ENCODE measurements at places on chromosomes 2 and 18.

- DNase-seq, result no peak
Observed at GRCh38 chr2:529424-529823, 147.8 kb downstream of the TMEM18 start.

- DNase-seq, result no peak
Observed at GRCh38 chr18:62088156-62088555, 98.7 kb downstream of the PIGN start.

DNA sequence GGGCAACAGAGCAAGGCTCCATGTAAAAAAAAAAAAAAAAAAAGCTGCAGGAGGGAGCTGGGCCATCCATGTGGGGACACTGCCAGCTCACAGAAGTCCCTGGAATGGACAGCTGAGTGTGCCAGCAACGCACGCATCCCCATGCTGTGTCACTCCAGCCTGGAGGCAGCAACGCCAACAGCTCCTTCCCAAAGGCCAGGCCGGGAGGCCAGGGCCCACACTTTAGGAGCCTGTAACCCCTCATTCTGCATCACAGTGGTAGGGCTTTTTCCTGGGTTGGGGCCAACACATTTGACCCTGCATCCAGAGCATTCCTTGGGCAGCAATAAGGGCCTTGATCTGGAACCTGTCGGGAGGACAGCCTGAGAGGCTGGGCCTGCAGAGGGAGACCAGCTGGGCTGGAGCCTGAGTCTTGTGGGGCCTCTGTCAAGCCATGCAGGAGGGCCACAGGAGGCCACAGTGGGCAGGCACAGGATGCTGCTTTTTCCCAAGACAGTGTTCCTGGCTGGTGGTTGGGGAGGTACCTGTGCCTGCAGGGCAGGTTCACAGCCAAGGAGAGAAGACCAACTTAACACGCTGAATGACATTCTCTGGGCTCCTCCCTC is 16.8 kb upstream of the KCNK3 start:
- no peak for DNase-seq

DNA sequence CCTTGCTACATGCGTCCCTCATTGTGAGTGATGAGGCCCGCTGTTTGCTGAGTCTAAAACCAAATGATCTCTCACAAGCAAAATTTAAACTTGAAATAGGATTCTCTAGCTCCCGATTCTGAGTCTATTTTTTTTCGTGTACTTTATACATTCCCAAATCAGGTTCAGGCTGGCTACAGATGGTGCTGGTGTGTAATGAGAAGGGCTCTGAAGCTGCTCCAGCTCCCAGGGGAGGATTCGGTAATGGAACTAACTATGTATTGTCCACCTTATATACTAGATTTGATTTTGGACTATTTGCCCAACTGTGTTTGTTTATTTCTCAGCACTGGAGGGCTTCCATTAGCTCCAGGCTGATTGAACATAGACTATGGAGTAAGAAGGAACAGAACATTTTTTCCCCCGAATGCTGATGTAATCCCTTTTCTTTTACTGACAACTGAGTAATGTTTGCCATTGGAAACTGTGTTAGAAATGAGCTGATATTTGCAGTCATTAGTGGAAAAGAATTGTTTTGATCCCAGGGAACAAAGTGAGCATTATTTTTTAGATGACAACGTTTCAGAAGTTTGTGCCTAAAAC is 274.0 kb upstream of the FIGN start:
- no peak for DNase-seq

GRCh38 chr2:34408100-34408499 is 809.0 kb upstream of the FAM98A start:
- DNase-seq, result no peak

DNA sequence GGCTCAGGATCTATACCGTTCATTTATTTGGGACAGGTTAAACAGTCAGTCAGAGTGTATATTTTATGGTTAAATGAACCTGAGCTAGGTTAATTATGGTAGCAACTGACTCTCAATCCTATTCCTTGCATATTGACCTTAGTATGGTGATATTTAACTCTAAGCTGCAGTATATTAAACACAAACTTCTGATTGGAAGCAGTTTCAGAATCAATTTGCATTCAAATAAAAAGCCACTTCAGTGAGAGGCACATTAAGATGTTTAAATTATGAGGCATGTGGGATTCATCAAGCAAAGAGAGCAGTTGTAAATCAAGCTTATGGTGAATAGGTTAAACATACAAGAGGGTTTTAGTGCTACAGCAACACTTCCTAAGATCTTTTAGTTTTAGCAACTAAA is 40.4 kb downstream of the FRZB start:
- DNase-seq, result no peak

DNA sequence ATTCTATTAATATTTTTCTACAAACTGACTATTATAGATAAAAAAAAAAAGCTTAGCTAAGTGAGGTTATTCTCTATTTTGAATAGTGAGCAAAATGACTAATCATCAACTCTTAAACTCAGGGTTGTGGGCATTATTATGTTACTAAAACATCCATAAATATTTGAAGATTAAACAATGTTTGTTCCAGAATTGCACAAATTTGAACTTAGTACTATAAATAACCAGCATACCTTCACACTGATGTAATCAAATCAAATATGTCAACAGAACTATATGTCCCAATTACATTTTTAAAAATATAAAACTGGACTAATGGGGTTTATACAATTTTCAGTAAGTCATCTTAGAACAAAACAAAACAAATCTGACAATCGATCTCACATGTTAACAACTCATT is 800.9 kb downstream of the LRP1B start:
- DNase-seq, result no peak

- no peak for DNase-seq
Observed at GRCh38 chr2:85719609-85720240, 25.6 kb downstream of the GNLY start.

DNA sequence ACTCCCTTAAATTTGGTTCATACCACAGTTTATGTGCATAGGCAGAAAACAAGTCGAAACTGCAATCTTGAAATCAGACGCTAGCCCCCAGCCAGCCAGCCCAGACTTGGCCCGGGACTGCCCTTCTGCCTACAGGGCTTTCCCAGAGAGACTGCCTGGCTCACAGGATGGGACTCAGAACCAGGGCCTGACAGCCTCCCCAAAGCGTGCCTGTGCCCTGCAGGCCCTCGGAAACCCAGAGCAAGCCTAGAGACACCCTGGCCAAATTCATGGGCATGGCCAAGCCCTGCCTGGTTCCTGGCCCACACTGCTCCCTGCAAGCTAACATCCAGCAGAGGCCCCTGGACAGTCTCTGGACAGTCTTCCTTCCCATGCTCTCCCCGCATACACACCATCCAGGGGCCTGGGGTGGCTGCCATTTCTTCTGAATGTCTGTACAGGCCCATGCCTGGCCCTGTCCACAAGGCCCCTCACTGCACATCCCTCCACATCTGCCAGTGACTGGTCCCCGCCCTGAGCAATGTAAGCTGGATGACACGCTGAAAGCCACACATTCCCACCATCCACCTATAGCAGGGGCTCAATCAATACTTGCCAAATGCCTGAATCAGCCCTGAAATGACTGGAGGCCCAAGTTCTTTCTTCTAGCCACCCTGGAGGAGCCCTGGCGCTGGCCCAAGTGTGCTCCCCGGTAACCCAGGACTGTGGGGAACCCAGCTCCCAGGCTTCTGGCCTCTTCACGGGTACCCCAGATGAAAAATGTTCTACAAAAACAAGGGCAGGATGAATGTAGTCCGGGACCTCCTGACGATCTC is 73.1 kb downstream of the HDAC4 start:
- DNase-seq, result no peak

GRCh38 chr2:19857100-19857499 is 44.7 kb downstream of the TTC32 start:
- no peak for DNase-seq

DNA sequence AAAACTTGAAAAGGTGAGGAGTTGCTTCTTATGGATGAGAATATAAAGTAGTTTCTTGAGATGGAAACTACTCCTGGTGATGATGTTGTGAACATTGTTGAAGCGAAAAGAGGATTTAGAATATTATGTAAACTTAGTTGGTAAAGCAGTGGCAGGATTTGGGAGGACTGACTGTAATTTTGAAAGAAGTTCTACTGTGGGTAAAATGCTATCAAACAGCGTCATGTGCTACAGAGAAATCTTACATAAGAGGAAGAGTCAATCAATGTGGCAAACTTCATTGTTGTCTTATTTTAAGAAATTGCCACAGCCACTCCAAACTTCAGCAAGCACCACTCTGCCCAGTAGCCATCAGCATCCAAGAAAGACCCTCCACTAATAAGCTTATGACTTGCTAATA is 112.9 kb upstream of the ZEB2 start:
- DNase-seq, result no peak

DNA sequence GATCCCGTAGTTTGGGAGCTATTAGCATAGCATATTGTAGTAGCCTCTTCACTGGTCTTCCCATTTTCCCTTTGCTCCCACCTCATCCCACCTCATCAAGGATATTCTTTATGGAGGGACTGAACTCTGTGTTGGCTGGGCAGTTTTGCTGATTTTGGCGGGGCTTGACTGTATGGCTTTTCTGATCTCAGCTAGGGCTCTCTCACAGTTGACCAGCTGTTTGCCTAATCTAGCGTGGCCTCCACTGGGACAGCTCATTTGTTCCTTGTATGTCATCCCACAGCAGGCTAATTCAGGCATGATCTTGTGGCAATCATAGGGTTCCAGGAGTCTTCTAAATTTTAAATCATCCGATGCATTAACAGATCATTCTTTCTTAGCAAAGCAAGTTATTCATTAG is 30.2 kb upstream of the MTX2 start:
- DNase-seq, result no peak

DNA sequence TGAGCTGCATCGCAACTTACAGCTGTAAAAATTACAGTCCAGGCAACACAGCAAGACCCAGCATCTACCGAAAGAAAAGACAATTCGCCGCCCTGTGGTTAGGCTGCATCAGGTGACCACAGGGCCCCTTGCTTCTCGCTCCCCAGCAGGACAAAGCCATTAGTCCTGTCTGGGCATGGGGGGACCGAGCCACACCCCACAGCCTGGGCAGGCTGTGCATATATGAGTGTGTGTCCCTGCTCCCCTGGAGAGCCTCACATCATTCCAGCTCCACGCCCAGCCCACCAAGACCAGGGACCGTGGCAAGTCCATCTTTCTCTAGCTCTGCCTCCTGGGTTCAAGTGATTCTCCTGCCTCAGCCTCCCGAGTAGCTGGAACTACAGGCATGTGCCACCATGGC is 33.9 kb downstream of the SNORC start:
- DNase-seq, result no peak

GRCh38 chr18:10035281-10035991 is 121.6 kb downstream of the VAPA start:
- no peak for DNase-seq

DNA sequence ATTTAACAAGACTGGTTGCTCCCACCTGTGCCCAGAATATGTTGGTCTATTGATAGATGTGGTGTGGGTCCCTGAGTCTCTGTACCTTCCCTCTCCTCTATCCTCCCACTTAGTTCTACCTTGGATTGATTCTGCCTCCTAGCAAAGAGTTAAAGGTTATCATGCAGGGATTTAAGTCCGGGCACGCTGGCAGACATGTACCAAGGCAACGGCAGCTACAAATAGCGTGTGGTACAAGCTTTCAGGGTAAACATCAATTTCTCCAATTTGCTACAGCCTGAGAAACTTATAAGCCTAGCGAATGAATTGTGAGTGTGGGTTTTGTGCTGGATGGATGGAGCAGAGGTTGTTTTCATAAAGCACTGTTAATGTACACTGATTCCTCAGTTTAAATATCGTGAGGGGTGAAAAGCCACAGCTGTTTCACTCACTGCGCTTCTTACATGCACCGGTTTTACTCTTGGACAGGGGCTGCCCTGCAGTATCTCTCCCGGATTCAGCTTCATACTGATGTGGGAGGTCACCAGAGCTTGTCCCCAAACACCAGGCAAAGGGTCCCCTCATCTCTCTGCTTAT is 289.8 kb downstream of the ICOS start:
- no peak for DNase-seq

DNA sequence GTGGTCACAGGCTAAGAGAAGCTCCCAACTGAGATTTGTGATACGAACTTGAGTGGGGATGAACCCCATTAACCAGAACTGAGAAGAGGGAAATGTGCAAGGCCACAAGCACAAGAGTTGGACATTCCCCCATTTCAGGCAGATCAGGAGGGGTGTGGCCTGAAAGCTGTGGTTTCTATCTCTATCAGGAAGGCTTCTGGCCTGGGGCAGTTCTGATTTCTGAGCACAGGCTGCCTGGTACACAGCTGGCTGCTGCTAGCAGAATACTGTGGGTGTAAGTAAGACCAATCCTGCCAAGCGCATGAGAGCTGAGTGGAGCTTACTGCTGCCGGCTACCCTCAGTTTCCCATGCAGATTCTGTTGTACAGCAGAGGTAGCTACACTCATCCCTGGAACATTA is 484.6 kb downstream of the SATB2 start:
- no peak for DNase-seq

GRCh38 chr2:206064077-206064476 is 21.9 kb downstream of the INO80D start:
- no peak for DNase-seq

Data from hindlimb muscle (tissue), 1 donor.